ENCODE measurements at places on chromosomes 12 and 14.
A peak's percentile ranks its signal among the peaks of the same experiment; 100 is the strongest.

GRCh38 chr14:89628521-89628920 lies 211.5 kb upstream of the FOXN3 start:
- DNase-seq: no peak

DNA sequence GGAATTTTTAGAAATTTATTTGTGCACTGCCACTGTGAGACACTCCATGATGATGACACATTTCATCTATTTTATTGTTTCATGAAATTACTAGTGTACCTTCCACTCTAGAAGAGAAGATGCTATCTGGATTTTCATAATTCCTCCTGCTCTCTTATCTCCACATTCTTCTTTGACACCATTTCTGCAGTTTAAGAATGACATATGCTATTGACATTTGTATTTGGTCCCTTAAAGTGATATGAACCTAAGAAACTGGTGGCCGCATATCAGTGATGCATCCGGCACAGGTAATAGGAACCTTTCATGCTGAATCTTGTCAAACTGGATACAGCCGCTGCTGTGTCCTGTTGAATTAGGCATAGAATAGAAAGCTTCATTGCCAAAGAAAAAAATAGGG lies 696.3 kb downstream of the TMEM121 start:
- no peak for DNase-seq

DNA sequence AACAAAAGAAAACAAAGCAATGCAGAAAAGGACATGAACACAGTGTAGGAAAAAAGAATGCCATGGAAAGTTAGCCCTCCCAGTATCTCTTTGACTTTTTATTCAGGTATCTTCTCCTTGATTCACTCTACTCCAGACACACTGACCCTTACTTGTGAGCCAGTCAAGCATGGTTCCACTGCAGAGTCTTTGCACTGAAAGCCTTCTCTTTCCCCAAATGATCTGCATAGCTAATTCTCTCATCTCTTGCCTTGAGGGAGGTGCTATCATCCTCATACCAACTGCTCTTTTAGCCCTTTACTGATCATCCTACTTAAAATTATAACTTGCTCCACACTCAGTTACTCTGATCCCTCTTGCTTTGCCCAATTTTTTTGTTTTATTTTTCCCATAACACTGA lies 101.2 kb upstream of the SLC16A7 start:
- no peak for DNase-seq

GRCh38 chr12:113170926-113171325 lies 14.4 kb downstream of the DDX54 start:
- no peak for DNase-seq

DNA sequence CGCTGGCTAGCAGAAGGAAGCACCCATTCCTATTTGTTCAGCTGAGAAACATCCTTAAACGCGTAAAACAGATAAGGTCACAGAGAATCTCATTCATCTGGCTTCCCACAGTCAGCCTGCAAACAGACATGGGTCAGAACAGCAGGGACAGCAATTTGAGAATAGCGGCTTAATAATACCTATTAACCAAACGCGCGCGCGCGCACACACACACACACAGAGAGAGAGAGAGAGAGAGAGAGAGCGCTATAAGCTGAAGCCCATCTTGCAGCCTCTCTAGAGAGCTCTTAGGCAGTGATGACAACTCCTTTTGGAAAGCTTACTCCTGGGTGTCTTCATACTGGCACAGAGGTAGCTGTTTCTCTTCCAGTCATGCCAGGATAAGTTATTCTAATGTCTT lies 26.4 kb downstream of the TMEM132D start:
- no peak for DNase-seq

DNA sequence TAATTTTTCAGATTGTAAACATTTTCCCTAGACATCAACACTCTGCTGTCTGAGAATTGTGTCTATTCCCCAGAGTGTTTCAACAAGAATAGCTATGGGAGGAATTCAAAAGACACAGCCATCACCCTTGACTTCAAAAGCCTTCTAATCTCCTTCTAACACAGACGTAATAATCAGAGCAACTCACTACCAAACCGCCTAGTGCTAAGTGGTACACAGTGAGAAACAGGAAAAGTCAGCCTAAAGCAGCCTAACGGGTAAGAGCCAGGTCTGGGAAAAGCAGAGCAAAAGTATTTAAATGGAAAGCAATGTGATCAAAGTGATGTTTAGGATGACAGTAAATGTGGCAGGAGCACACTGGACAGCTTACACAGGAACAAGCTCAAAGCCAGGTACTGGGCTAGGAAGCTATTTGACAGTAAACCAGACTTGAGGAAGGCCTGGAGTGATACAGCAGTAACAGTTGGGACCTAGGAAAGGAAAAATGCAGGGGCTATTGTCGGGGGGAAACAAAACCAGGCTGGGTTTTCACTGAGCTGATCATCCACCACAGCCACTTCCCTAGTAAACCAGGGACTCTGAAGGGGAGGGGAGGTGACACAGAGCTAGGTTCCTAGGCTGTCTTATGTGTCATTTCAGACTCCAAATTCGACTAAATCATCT lies 29.4 kb downstream of the CORO1C start:
- no peak for DNase-seq

GRCh38 chr14:77151918-77152588 lies 10.5 kb upstream of the ZDHHC22 start:
- DNase-seq: peak; percentile 24

- DNase-seq: no peak
These were observed 43.8 kb downstream of the FOXN3 start for GRCh38 chr14:89373185-89373584.

- DNase-seq: no peak
These were observed 69.9 kb downstream of the SUDS3 start for GRCh38 chr12:118446247-118446646.
